Activated CD4-positive, alpha-beta T cell treated with anti-CD3 and anti-CD28 coated beads, Interleukin-2, amount 10 ng/mL, durations not matched to agents 24 days and 14 days (primary cell): ENCODE measurements at places on chromosomes 16 and 17.

DNA sequence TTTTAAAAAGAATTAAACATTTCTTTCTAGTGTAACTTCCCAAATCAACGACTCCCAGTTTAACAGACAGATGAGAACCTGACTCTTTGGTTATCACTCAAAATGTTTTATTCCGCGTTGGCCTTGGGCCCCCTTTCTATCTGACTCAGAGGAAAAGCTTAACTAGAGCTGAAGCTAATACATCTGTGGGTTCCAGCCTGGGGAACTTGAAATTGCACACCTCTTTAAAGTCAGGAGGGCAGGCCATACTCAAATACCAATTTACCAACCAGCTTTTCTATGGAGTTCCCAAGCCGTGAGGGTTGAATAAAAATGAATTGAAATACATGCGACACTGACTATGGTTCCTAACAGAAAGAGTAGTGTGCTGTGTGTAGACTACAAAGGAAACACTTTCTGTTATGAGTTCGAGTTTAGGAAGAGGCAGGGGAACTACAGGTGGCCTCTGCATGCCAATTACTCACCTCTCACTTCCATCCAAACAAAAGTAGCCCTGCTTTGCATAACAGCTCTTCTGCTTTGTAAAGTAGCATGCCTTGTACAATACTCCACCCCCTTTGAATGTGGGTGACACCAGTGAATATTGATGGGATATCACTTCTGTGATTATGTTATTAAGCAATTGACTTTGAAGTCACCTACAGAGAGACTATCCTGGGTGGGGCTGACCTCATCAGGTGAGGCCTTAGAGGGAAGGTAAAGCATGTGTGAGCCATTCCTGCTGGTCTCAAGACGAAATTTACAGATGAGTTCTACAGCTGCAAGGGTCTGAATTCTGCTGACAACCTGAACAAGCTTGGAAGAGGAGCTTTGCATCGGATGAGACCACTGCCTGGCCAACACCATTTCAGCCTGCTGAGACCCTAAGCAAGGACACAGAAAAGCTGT, 92.1 kb downstream of the WDR59 start:
- DNase-seq = no peak

- peak; percentile 88 for DNase-seq
Observed at GRCh38 chr16:67278773-67279295, 498 bp upstream of the PLEKHG4 start.

DNA sequence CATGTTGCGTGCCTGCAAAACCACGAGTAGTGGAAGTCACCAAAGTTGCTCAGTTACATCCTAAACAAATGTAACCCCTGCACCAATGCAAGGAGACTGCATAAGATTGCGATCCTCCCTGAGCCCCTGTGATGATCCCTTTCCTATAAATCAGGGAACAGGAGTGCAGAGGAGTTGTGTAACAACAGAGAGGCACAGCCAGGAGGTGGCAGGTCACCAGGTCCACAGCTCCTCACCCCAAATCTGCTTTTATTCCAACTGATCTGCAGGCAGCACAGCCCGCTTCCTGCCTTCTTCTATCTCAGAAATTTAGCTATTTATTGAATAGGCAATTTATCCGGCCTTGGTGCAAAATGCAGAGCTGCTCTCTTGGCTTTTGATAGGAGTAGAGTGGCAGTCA, 36.0 kb upstream of the MRTFB start:
- DNase-seq = no peak

GRCh38 chr16:56744996-56745640, 15.2 kb downstream of the NUP93 start:
- no peak for DNase-seq

DNA sequence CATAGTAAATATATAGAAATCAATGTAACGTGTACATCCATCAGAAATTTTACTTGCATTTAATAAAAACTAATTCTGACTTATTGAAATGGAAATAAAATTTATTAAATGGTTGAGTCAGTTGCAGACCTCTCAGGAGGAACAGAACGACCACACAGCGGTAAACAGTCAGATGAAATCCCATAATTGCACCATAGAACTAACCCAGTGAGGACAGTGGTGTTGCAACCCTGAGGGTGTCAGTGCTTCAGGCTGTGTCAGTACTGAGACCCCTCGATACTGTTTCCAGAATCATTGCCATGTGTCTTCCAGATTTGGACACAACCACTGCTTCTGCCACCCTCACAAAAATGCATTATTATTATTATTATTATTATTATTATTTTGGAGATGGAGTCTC, 29.0 kb upstream of the SSTR2 start:
- no peak for DNase-seq

GRCh38 chr17:27591986-27592385, 39.0 kb upstream of the LGALS9 start:
- no peak for DNase-seq

DNA sequence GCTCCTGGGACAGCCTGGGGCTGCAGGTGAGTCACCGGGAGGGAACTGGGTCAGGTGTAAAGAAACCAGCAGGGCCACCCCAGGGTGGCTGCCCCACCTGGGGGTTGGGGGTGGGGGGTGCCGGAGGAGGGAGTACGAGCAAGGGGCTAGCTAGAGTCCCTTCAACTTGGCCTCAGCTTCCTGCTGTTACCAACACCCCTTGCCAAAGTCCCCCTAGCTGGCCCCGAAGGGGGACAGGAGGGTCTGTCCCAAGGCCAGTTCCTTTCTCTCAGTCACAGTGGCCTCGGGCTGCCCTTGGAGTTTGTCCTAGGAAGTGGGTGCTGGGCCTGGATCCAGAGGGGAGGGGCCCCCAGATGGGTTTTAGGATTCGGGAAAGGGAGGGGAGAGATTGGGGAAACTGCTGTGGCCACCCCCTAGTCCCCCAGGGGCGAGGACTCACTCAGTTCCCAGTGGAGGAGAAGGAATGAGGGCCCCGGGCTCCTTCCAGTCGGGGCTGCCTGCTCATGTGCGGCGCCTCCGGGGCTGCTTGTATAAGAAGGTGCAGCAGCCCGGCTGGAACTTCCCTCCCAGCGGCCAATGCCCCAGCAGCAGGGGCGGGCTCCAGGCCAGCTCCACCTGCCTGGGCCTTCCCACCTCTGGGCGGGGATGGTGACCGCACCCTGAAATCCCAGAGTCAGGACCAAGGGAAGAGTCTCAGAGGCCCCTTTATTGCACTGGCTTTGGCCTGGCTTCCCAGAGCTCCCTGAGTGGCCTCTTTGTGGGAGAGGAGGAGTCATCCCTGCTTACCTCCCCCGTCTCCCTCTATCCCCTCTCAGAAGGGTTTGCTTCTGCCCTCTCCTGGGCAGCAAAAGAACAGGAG, 7.3 kb downstream of the ARHGAP27 start:
- no peak for DNase-seq

- no peak for DNase-seq
Observed at GRCh38 chr16:57571098-57571497, 28.7 kb downstream of the ADGRG5 start.

GRCh38 chr16:57262841-57263540, 17.9 kb downstream of the ARL2BP start:
- no peak for DNase-seq

DNA sequence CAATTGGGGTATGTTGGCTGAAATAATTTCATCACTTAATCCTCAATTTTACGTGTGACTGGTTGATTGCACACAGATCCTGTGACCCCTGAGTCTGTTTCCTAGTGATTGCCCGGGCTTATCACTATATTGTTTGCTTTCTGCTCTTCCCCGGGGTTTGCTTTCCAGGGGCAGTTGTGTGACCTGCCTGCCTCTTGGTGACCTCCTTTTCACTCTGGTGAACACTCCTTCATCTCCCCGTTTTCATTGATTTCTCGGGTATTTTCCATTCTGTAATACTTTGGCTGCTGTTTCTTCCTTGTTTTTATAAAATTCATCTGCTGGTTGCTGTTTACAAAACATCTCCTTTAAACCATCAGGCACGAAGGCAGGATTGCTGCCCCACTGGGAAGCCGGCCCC, 36.0 kb downstream of the NTN1 start:
- no peak for DNase-seq

DNA sequence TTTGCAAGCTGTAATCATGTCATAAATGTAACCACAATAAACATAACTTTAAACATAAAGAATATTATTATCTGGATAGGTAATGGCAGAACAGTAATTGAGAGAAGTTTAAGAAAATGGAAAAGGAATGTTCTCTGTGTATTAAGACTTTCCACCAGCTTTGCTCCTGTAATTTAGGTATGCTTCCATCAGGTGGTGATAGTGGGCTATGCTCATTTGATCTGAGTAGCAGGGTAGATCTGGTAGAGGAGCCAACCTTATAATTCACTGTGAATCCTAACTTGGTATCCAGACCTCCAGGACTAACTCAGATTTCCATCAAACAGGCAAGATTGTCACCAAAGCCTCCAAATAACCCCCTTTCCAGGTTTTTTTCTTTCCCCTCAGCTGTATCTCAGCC, 137.9 kb upstream of the ZKSCAN2 start:
- DNase-seq = no peak

DNA sequence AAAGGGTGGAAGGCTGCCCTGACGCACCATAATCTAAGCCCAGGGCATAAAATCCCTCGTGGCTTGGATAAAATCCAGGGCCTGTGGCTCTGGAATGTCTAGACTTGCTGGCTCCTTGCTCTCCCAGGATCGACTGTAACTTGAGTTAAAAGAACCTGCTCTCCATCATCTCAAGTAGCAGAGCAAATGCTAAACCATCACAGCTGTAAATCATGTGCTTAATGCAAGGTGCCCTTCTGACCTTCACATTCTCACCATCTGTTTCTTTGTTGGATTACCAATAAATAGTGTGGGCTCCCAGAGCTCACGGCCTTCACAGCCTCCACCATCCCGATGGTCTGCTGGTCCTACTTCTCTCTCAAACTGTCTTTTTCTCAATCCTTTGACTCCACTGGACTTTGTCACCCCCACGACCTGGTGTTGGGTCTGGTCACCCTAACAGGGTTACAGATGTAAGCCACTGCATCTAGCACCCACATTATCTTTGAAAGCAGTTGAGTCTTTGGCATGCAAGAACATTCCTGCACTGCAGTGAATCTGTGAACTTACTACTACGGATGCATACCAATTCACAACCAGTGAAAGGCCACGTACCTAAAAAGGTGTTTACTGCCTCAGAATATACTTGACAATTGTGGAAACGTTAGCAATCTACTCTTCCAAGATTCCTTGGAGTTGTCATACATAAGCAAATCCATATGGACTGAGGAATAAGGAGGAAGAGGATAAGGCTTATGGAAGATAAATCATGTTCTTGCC, 15.3 kb downstream of the RSL1D1 start:
- no peak for DNase-seq

GRCh38 chr16:23131931-23132621, 17.2 kb downstream of the USP31 start:
- DNase-seq = no peak

- peak; percentile 67 for DNase-seq
Observed at GRCh38 chr16:2296661-2297505, 29.0 kb upstream of the RNPS1 start.

GRCh38 chr16:62974424-62974823, 938.2 kb upstream of the CDH8 start:
- DNase-seq = no peak

- no peak for DNase-seq
Observed at GRCh38 chr17:30103921-30104320, 12.7 kb upstream of the NSRP1 start.

DNA sequence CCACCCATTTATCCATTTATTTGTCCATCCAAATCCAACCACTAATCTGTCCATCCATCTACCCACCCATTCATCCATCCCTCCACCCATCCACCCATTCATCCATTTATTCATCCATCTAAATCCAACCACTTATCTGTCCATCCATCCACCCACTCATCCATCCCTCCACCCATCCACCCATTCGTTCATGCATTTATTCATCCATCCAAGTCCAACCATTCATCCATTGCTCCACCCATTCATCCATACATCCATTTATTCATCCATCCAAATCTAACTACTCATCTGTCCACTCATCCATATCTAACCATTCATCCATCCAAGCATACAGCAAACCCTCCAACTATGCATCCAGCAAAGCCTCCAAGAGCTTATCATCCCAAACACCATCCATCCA, 267.3 kb downstream of the XYLT1 start:
- DNase-seq = no peak

DNA sequence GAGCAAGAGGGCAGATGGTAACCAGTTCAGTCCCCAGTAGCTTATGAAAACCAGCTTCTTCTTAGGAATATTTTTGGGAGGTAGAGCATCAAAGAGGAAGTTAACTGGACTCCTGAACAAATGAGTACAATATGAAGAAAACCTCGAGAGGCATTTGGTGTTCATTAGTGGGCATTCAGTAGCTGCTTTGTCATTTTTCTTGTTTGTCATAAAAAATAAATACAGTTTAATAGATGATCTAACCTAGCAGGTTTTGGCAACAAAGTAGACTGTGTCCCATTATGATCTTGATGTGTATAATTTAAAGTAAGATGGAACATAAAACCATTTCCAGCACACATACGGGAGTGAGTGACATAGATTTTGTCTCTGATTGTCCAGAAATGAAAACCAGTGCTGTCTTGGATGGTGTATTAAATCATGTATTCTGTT, 173.1 kb downstream of the HS3ST3A1 start:
- no peak for DNase-seq

DNA sequence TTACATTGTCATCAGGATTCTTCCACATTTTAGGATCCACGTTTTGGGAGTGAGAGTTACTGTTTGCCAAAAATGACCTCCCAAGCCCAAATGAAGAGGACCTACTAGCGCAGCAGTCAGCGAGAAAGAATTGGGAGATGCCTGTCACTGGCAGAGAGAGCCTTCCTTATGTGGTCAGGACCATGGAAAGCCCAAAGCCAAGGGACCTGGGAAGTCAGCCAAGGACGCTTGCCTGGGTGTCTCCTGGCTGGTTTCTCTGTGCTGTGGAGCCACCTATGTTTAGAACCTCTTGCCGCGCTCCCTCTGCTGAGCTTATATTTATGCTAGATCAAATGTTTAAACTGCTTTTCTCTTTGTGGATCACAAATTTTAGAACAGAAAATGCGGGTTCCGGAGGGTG, 24.9 kb upstream of the RHBDL3 start:
- DNase-seq = no peak

- DNase-seq = no peak
Observed at GRCh38 chr17:70357190-70357589, 187.9 kb downstream of the KCNJ2 start.

DNA sequence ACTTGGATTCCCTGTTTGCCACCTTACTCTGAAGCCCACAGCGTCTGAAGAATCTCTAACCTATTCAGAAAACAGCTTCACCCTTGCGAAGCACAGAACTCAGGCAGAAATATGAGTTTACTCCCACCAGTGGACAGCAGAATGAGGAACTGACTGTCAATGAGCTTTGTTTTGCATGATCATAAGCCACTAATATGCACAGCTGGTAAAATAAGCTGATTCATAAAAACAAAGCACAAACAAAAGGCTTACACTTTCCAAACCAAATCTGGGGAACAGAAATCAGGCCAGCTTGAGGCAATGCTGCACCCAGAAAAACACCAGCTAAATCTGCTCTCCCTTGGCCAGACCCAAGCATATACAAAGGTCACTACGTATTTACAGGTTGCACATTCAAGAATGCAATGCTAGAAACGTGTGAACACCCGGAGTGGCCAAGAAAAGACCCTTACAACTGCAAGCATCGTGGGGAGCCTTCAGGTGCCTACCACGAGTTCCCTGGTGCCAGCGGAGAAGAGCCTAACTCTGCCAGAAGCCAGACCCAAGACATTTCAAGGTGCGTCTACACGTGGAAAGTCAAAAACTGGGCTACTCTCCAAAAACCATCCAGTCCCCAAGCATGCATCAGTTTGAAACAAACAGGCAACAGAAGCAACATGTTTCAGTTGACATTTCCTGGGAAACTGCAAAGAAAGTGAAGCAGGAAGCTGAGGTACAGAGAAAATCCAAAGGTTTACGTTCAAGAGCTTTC, 207.1 kb downstream of the ZFHX3 start:
- no peak for DNase-seq

GRCh38 chr17:7041607-7042500, 2.0 kb downstream of the SLC16A11 start:
- no peak for DNase-seq

- no peak for DNase-seq
Observed at GRCh38 chr17:72394531-72394930, 273.7 kb downstream of the SOX9 start.
